ENCODE measurements at places on chromosomes 6 and 20. TPM values are rescaled to one million over a fixed set of nuclear protein-coding genes. Genes with fewer than 3 reads are reported as not detected.

TFAP2D gene
- not detected for total RNA-seq

RBM24 gene
- total RNA-seq, result 0.63 TPM

POU5F1 gene
- 2,735 TPM for total RNA-seq

DNA sequence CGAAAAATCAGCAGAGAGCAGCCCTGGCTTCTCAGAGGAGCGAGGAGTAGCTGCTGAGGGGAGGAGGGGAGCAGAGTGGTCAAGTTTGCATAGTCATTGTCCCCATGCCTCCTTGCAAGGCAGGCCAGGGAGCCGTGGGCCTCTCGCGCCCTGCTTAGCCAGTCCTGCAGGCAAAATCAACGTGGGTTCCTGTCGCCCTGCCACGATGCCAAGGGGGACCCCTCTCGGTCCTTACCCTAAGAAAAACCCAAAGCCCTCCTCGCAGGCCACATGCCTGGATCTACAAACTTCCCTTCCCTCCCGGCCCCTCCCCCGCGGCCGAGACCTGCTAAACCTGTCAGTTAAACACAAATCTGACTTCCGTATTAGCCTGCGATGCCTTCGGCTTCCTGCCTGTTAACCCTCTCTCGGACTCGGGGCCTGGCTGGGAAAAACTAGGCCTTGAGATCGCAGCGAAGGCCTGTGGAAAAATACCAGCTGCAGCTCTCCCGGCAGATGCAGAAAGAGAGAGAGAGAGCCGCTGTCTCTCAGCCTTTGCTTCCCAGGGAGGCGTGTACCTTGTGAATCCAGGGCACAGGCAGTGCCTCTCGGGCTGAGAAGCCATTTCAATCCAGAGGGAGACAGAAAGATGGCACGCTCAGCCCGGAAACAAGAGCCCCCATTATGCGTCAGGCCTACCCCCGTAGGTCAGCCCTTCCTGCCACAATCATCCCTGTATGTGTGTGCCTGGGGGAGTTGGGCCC lies 968 bp upstream of the ZMYND8 start:
- peaks cover 4% of the 10 kb centered on the region for H3K36me3 ChIP-seq
- peak; percentile 76 for DNase-seq
- peak overlapping the region; percentile 100 for H3K27ac ChIP-seq
- no peaks in the 10 kb centered on the region for H3K27me3 ChIP-seq
- peak overlapping the region; percentile 55 for H3K4me3 ChIP-seq

LY86 gene
- 0.16 TPM for total RNA-seq

DNA sequence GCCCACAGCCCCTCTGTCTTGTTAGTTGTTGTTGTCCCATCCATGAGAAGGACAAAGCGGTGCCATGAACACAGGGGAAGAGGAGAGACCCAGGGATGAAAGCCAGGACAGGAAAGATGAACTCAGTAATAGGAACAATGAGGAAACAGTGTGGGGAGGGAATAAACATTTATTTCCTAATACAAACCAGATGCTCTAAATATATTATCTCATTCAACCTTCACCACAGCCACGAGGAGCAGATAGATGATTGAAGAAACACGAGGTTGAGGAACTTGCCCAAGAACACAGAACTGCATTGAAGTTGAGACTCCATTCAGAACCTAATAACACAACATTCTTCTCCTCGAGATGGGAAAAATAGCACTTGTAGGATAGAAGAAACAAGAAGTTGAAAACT lies 53.0 kb upstream of the AIG1 start:
- 0 out of 2 replicates have a peak, but pooled peaks cover 4% of the 10 kb centered on the region for H3K4me1 ChIP-seq
- H3K4me3 ChIP-seq, result no peak overlapping the region
- no peak overlapping the region for H3K27ac ChIP-seq
- no peaks in the 10 kb centered on the region for H3K27me3 ChIP-seq

- no peaks in the 10 kb centered on the region for H3K27me3 ChIP-seq
- DNase-seq, result no peak
- H3K4me1 ChIP-seq, result no peaks in the 10 kb centered on the region
- no peaks in the 10 kb centered on the region for H3K36me3 ChIP-seq
- H3K4me3 ChIP-seq, result no peak overlapping the region
These were observed 45.4 kb downstream of the ZBTB46 start for GRCh38 chr20:63785691-63786131.

FERMT1 gene
- 17.6 TPM for total RNA-seq

DNA sequence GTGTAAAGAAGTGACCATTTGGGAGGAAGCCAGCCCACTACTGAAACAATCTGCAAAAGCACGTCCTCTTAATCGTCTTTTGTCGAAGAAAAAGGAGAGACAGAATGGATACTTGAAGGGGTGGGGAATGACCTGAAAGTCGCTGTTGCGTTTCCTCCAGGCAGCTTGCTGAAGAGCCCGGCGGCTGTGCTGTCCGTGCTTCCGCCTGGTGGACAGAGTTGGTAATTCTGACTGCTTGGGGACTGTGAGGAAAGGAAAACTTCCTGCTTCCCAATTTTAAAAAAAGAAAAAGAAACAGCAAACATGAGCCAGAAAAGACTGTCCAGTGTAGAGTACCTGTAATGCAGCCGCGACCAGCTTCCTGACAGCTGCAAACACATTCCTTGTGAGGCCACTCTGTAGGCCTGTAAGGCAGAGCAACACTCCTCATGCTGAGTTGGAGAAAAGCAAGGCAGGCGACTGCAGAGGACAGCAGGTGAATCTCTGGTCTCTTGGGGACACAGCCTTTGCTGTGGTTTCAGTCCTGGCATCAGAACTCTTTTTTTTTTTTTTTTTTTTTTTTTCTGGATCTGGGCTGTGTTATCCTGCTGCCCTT lies 251.1 kb upstream of the TBX18 start:
- H3K4me3 ChIP-seq, result no peak overlapping the region
- no peaks in the 10 kb centered on the region for H3K27me3 ChIP-seq
- peak; percentile 82 for DNase-seq
- H3K27ac ChIP-seq, result no peak overlapping the region
- H3K4me1 ChIP-seq, result peaks cover 22% of the 10 kb centered on the region

DNA sequence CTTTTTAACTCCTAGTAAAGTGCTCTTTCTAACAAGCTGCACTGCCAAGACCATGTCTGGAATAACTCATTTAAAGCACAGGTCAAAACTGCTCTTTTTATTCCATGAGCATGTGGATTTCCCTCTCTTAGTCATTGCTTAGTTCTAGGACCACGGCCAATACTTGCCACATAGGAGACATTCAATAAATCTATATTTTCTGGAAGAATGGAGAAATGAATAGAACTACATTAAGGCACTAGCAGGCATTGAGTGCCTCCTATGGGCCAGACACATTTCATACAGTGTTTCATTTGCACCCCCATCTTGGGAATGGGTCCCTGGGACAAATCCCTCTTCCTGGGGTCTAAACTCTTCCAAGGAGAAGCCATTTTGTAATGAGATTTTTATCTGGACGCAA lies 552.8 kb upstream of the CITED2 start:
- no peaks in the 10 kb centered on the region for H3K36me3 ChIP-seq
- H3K4me1 ChIP-seq, result peaks cover 8% of the 10 kb centered on the region
- H3K27me3 ChIP-seq, result no peaks in the 10 kb centered on the region
- H3K27ac ChIP-seq, result no peak overlapping the region
- no peak for DNase-seq

GRCh38 chr6:69907981-69908498 lies 41.7 kb downstream of the COL19A1 start:
- no peak overlapping the region for H3K27ac ChIP-seq
- DNase-seq, result no peak
- H3K4me1 ChIP-seq, result no peaks in the 10 kb centered on the region
- H3K4me3 ChIP-seq, result no peak overlapping the region
- H3K27me3 ChIP-seq, result no peaks in the 10 kb centered on the region

GRCh38 chr20:1813101-1813529 lies 82.1 kb upstream of the SIRPA start:
- no peaks in the 10 kb centered on the region for H3K36me3 ChIP-seq
- no peak for DNase-seq
- no peak overlapping the region for H3K27ac ChIP-seq

GRCh38 chr6:160742090-160742489 lies 40.0 kb downstream of the PLG start:
- H3K36me3 ChIP-seq, result no peaks in the 10 kb centered on the region
- no peaks in the 10 kb centered on the region for H3K4me1 ChIP-seq
- no peak for DNase-seq
- H3K27me3 ChIP-seq, result peaks cover 17% of the 10 kb centered on the region

GRCh38 chr6:143187238-143187923 lies 126.7 kb downstream of the AIG1 start:
- H3K27me3 ChIP-seq, result no peaks in the 10 kb centered on the region
- H3K36me3 ChIP-seq, result no peaks in the 10 kb centered on the region
- H3K27ac ChIP-seq, result no peak overlapping the region
- no peaks in the 10 kb centered on the region for H3K4me1 ChIP-seq
- no peak overlapping the region for H3K4me3 ChIP-seq
- no peak for DNase-seq

MDC1 gene
- 97.9 TPM for total RNA-seq

TCF21 gene
- total RNA-seq, result 0.14 TPM

ZBTB24 gene
- total RNA-seq, result 14.6 TPM

DNA sequence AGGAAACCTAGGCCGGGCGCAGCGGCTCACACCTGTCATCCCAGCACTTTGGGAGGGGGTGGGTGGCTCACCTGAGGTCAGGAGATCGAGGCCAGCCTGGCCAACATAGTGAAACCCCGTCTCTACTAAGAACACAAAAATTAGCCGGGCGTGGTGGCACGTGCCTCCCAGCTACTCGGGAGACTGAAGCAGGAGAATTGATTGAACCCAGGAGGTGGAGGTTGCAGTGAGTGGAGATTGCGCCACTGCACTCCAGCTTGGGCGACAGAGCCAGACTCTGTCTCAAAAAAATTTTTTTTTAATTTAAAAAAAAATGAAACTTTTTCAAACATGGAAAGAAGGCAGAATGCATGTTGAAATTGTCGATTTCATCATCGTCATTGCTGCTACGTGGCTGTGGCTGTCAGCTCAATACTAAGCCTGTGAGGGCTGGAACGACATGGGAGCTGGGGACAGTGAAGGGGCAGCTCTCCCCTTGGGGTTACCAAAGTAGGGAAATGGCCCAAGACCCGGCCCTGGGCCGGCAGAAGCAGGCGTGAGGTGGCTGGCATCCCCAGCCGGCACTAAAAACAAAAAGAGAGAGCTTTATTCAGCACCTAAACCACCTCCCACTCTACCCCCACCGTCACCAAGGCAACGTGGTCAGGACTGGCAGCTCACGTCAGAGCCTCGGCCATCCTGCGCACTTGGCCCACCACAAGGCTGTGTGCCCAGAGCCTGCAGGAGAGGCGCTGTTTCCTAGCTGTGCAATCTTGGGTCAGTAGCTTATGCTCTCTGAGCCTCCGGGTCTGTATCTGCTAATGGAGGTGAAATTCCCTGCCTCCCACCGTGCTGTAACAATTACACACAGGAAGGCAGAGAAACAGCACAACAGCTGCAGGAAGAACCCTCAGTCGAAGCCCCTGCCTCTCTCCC lies 30.8 kb downstream of the AGPAT4 start:
- DNase-seq, result peak; percentile 64
- H3K4me1 ChIP-seq, result peaks cover 47% of the 10 kb centered on the region
- no peaks in the 10 kb centered on the region for H3K27me3 ChIP-seq
- H3K4me3 ChIP-seq, result no peak overlapping the region
- H3K27ac ChIP-seq, result 0 out of 2 replicates have a peak overlapping the region, but pooled peaks have one; percentile 75

DNA sequence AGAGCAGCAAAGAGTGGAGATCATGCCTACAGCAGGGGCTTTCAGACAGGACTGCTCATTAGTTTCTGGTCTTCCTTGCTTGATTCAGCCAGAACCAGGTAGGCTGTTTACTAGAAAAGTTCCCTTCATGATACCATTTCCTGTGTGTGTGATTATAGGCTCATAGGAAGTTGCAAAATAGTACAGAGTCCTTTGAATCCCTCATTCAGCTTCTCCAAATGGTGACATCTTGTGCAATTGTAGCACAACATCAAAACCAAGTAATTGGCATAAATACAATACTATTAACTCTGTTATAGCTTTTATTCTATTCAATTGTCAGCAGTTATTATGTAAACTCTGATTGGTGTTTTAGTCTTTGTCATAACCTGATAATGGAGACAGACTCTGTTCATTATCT lies 347.3 kb upstream of the CDH4 start:
- no peak overlapping the region for H3K27ac ChIP-seq
- peaks cover 7% of the 10 kb centered on the region for H3K36me3 ChIP-seq
- no peak overlapping the region for H3K4me3 ChIP-seq
- peaks cover 8% of the 10 kb centered on the region for H3K4me1 ChIP-seq

COX7A2 gene
- total RNA-seq, result 465 TPM

DNA sequence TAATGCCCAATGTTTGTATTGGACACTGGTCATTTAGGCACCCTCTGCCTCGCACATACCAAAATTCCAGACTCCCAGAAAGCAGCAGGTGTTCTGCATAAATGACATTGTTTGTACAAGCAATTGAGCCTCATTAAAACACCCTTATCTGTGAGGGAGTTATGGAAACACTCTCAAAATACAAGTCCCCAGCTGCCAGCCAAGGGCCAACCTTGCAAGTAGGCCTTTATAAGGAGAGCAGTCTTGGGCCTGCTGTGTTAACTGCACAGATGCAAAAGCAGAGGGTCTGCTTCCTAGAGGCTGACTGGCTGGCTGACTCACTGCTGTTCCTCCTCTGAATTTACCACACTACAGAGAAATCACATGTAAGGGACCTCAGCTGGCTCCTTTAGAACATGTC lies 150.4 kb upstream of the HMGN3 start:
- no peaks in the 10 kb centered on the region for H3K27me3 ChIP-seq
- H3K4me1 ChIP-seq, result peaks cover 25% of the 10 kb centered on the region
- H3K27ac ChIP-seq, result no peak overlapping the region
- no peak overlapping the region for H3K4me3 ChIP-seq

CD93 gene
- 0.05 TPM for total RNA-seq

LY6G6C gene
- 0.21 TPM for total RNA-seq

SNX21 gene
- total RNA-seq, result 21.7 TPM

PDE7B gene
- total RNA-seq, result not detected

DNA sequence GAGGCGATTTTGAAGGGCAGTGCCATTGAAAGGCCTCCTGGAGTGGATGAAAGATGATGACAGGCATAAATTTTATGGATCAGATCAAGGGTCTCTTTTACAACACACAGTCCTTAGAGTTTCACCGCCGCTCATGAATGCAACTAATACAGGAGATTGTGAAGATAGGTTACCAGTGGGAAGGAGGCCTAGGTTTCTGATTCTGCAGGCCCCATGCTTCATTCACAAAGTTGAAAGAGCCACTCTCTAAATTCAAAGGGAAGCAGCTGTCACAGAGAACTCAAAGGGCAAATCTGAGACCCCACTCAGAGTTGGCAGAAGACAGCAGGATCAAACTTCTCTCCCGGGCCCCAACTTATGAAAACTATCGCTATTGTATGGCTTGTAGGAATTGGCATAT lies 137.6 kb downstream of the MAP3K7 start:
- DNase-seq, result no peak
- no peak overlapping the region for H3K27ac ChIP-seq
- H3K27me3 ChIP-seq, result no peaks in the 10 kb centered on the region
- peaks cover 35% of the 10 kb centered on the region for H3K4me1 ChIP-seq
- H3K4me3 ChIP-seq, result no peak overlapping the region

- DNase-seq, result peak; percentile 63
- H3K27me3 ChIP-seq, result no peaks in the 10 kb centered on the region
- H3K4me1 ChIP-seq, result peaks cover 12% of the 10 kb centered on the region
- H3K4me3 ChIP-seq, result 0 out of 2 replicates have a peak overlapping the region, but pooled peaks have one; percentile 30
These were observed 31.9 kb upstream of the TXLNB start for GRCh38 chr6:139323511-139324300.

DEFB132 gene
- not detected for total RNA-seq

GRCh38 chr6:30326526-30327231 lies at the start of gene TRIM39:
Gene TRIM39 (plus strand): TSS chr6:30326927. CDS start chr6:30329318, 2,391 bp downstream.
- peak within 1 kb of the TSS; percentile 82 for H3K4me3 ChIP-seq
- H3K4me1 ChIP-seq, result peaks cover 49% of the 10 kb centered on the region
- peak; percentile 77 for DNase-seq
- no peaks in the 10 kb centered on the region for H3K27me3 ChIP-seq
- H3K36me3 ChIP-seq, result peaks cover 22% of the 10 kb centered on the region

GRCh38 chr6:83352424-83353061 lies 78.3 kb downstream of the ME1 start:
- no peaks in the 10 kb centered on the region for H3K4me1 ChIP-seq
- H3K27me3 ChIP-seq, result no peaks in the 10 kb centered on the region
- DNase-seq, result no peak
- H3K4me3 ChIP-seq, result no peak overlapping the region
- no peak overlapping the region for H3K27ac ChIP-seq

DNAH8 gene
- not detected for total RNA-seq

Measured in WTC11 (cell line).